ENCODE measurements at places on chromosomes 1 and 21. TPM values are rescaled to one million over a fixed set of nuclear protein-coding genes. Genes with fewer than 3 reads are reported as not detected.
A peak's percentile ranks its signal among the peaks of the same experiment; 100 is the strongest.

DNA sequence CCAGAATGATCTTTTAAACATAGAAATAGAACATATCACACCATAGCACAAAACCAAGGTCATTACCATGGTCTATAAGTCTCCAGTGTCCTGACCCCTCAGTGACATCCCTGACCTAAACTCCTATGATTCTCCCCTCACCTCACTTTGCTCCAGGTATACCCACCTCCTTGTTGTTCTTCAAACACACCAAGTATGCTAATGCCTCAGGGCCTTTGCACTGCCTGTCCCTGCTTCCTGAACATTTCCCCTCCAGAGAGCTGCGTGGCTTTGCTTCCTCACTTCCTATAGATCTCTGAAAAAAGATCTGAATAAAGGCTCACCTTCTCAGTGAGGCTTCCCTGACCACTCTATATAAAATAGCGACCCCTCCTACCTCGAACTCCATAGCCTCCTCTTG is 1.1 kb downstream of the GOLT1A start:
- DNase-seq: no peak

GRCh38 chr1:80915491-80915890 is 885.2 kb upstream of the ADGRL2 start:
- no peak for DNase-seq

DNA sequence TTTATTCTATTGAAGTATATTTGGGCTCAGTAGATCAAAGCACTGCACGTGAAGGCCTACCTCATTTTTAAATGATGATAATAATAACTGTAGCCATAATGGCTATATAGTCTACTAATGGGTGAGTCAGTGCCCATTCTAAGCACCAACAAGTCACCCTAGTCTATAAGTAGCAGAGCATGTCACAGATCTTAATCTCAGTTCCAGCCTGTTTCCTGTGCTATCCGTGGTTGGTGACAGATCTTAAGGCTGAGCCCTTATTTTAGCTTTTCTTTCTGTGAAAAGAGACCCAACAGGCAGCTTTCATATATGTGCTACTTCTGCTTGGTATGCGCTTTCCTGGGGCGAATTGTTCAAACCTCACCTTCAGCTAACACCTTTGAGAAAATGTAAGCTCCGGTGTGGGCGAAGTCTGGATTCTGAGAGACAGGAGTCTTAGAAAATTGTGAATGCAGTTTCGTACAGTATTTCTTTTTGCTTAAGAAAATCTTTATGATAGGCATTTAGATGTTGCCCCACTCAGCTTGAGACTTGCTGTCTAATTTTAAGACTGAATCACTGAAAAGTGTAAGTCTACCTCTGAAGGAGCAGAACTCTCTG is 59.6 kb downstream of the FMN2 start:
- no peak for DNase-seq

DNA sequence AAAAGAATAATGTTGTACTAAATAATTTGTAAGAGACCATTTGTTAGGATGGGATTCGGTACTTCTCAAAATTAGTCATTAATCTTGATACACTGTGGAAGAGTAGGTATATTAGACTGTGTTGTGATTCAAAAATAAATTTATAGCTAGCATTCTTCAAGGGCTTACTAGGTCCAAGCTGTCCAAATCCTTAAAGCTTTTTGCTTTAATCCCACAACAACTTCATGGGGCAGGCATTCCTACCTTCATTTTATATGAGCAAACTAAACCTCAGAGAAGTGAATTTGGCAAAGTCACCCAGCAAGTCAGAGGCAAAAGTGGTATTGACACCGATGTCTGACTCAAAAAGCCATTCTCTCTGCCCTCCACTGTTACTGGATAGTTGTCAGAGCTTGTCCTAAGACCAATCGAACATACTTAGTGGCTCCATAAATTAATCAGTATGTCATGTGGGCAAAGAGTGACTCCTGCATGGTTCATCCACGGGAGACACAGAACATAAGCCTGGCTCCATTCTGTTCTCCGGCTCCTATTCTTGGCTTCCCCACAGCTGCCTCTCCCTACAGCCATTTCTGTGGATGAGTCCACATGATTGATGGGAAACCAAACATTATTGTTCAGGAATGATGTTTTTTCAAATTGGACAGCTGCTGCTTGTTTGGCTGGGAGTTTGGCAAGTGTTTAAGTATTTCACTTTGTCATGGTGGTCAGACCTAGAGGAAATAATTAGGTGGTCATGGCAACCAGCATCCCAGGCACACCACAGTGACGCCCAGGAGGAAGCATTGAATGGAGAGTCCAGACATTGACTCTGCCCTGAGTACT is 133.4 kb upstream of the FGGY start:
- no peak for DNase-seq

DNA sequence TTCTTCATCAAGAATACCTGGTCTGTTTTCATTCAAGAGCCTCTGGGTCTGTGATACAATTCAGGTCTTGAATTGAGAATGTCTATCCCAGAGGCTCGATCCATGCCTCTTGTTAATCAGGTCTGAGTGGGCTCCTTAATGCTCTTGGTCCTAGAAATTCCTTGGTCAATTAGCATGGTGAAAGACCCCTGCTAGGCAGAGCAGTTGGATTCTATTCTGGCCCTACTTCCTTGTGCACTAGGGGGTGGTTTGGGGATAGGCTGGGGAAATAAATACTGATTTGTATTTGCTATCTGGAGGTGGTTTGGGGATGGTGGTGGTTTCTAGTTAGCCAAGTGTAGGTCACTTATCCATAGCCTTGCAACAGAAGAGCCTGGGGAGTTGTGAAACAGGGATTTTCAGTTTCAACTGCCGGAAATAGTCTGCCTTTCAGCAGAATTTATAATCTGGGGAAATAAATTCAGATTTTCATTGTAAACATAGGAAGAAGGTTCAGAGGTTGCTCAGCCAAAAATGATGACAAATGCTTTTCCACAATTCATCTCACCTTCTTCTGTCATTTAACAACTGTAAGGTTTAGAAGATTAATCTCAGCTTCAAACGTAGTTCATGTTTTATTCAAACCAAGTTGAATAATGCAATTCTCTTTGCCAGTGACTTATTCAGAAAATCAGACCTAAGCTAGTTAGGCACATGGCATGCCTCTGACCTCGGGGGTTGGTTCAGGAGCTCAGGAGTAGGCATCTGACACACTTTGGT is 22.2 kb upstream of the SCAF4 start:
- DNase-seq: no peak

GRCh38 chr1:39567302-39567701 is 9.3 kb downstream of the PABPC4 start:
- DNase-seq: no peak

DNA sequence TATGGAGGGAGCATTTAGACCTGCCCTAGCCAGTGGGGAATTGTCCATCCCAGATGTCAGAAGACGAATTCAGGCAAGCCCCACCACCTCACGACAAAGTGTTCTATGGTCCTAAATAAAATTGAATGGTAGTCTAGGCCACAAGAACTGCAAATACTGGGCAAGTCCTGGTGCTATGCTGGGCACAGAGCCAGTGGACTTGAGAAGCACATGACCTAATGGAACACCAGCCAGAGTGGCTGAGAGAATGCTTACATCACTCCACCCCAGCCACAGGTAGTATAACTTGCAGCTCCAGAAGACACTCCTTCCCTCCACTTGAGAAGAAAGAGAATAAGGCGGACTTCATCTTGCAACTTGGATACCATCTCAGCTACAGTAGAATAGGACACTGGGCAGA is 567.3 kb upstream of the CXADR start:
- DNase-seq: no peak

GRCh38 chr1:46181343-46182260 is 5.3 kb upstream of the P3R3URF start:
- DNase-seq: no peak

- DNase-seq: no peak
Observed at GRCh38 chr1:227766015-227766634, 30.9 kb downstream of the SNAP47 start.

GRCh38 chr1:240098534-240098933 is 6.9 kb downstream of the FMN2 start:
- DNase-seq: no peak

- peak; percentile 85 for DNase-seq
Observed at GRCh38 chr1:9823943-9824701, at the start of gene CLSTN1. CLSTN1 (minus strand) TSS chr1:9823965; CDS start chr1:9823733, 232 bp downstream.

DNA sequence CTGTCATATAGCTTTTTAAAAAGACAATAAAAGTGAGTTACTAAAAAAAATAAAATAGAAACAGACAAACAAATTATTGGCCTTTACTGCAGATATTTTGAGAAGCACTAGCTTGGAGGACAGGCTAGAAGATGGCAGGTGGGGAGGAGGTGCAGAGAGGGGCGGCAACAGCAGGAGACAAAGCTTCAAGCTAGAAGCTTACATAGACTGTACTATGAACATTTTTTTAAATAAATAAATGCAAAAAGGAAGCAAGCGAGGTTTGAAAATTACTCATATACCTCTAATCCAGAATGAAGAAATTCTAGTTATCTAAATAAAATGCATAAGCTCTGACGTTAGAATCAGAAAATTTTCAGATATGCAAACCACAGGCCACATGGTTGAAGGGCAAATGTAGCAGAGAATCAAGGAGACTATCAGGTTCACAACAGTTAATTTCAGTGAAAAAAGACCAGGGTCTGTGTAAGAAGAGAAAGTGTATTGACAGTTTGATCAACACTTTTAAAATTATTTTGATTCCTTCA is 54.9 kb downstream of the NRIP1 start:
- no peak for DNase-seq

- DNase-seq: no peak
Observed at GRCh38 chr1:172885411-172885810, 165.3 kb downstream of the TNFSF18 start.

DNA sequence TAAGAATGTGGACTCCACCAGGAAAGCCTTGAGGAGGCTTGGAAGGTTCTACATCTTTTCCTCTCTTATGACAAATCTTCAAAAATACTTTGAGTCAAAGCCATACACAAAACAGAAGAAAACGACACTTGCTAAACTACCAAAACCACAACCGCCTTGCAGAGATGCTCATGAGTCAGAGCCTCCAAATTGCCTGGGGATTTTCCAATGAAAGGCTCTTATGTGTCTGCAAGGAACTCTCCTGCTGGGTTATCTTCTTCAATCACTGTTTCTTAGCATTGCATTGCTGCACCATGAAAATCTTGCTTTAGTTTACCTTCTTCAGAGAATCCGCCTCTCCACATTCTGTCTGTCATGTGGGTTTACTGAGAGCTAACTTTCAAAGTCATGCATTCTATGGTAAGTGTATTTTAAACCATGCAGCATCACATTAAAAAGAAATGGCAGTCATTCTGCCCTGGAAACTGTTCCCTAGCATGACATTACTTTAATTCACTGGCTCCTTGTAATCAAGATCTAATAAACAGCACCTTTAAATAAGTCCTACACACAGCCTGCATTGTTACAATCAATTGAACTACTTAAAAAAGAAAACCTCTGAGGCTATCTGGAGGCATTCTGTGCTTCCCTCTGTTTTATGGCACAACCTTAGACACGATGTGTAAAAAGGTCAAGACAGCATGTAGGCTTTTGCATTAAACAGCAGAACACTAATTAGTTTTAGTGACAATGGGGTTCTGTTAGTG is 210.0 kb upstream of the FOXD3 start:
- DNase-seq: no peak

DNA sequence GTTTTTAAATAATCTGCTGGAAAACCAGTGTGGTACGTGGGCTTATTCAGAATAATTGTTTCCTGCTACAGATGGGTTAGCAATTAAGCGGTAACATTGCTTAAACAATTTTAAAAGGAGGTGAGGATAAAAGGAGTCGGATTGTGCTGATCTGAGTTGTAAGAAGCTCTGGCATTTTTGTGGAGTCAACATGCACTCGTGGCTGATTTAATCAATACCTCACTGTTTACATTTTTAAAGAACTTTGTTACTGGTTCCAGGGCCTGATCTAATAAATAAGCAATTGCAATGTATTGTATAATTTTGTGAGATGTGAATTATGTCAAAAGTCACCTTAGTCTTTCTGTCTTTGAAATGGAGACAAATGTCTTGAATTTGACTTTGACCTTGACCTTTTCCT is 474.0 kb downstream of the SETD4 start:
- DNase-seq: no peak

DNA sequence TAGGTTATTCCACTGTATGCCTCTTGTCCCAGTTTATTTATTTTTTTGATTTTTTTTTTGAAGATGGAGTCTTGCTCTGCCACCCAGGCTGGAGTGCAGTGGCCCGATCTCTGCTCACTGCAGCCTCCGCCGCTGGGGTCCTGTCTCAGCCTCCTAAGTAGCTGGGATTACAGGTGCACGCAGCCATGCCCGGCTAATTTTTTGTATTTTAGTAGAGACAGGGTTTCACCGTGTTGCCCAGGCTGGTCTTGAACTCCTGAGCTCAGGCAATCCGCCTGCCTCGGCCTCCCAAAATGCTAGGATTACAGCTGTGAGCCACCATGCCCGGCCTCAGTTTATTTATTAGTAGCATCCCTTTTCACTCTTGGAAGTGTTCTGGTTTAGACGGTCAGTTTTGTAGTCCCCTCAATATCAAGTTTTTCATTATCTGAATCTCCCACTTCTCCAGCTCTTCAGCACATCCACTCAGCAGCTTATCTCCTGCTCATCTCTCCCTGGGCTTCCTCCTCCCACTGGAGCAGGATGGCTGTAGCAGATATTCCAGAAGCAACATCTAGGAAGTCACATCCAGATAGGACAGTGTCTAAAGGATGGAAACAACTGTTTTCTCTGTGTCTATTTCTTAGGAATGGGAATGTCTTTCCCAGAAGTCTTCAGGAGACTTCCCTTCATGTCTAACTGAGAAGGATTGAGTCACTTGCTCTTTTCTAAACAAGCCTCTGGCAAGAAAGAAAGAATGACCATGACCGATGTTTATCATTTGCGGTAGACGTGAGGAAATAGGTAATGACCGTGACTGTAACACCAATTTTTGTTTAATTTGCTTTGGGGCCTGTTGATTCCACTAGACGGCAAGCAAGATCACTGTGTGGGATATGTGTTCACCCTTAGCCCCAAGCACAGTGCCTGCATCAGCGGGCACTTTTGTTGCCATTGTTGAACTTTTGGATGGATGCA is 14.4 kb downstream of the CCDC190 start:
- DNase-seq: no peak

GRCh38 chr1:212491454-212491853 is 58.7 kb downstream of the NENF start:
- no peak for DNase-seq

GRCh38 chr1:214913966-214914365 is 168.6 kb upstream of the KCNK2 start:
- DNase-seq: no peak

DNA sequence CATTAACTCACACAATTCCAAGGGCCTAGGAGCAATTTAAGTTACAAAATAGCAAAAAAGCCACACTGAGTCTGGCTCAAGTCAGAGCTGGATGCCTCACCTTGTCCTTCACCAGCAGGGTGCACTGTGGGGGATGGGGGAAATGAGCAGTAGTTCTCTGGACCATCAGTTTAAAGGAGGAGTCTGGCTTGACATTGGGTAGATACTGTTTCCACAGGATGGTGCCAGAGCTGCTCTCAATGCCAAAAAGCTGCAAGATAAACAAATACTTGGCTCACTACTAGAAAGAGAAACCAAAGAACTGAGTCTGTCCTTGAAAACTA is 18.8 kb downstream of the EMC1 start:
- DNase-seq: no peak

- no peak for DNase-seq
Observed at GRCh38 chr1:64691626-64692025, 53.2 kb upstream of the RAVER2 start.

Gene NCDN
- 15.7 TPM for polyA plus RNA-seq

Gene PRKCZ
- 9.5 TPM for polyA plus RNA-seq

Gene PEAR1
- polyA plus RNA-seq: 5.0 TPM

Gene INSRR
- not detected for polyA plus RNA-seq

Gene EFNA4
- 6.1 TPM for polyA plus RNA-seq

Gene FAM151A
- not detected for polyA plus RNA-seq

Gene PIGR
- polyA plus RNA-seq: not detected

Gene SMIM12
- polyA plus RNA-seq: 37.5 TPM

Gene LRRC40
- polyA plus RNA-seq: 10.6 TPM

Gene CHIA
- polyA plus RNA-seq: not detected

Gene LCE2B
- not detected for polyA plus RNA-seq

Data from A549 (cell line).